ENCODE measurements at places on chromosomes 16 and 17.

DNA sequence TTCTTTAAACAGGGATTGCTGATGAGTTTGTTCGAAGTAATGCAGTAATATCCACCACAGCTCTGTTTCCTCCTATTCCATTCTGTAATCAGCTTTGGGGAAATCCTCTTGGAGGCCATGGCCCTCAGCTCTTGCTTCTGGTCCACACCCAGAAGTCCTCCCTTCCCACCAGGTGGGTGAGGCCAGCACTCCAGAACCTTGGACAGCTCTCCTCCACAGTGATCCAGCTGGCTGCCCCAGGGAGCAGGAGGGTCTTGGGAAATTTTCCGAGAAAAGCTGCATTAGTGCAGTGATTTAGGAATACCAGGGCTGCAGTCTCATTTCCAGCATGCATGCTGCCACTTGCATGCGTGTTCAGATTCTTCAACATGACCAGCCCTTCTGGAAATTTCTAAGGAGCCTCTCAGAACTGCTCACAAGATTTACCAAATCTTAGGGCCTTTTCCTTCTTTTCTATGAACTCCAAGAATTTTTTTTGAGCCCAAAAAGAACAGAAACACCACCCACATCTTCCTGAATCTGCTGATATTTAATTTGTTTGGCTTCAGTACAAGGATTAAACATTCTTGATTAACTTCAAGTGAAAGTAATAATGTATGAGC, 4.2 kb downstream of the SMPD3 start:
- peak; percentile 16 for DNase-seq

- DNase-seq = no peak
These were observed 378.0 kb upstream of the C16orf82 start for GRCh38 chr16:26688699-26689098.

GRCh38 chr16:23423496-23424049, 29.4 kb downstream of the COG7 start:
- no peak for DNase-seq

GRCh38 chr16:28042811-28043210, 20.7 kb downstream of the GSG1L start:
- no peak for DNase-seq

- DNase-seq = no peak
These were observed 4.2 kb downstream of the CDRT4 start for GRCh38 chr17:15462976-15463772.

- DNase-seq = peak; percentile 30
These were observed 11.6 kb upstream of the MARCHF10 start for GRCh38 chr17:62819511-62820221.

- DNase-seq = no peak
These were observed 186.0 kb upstream of the ZFHX3 start for GRCh38 chr16:73233846-73234424.

GRCh38 chr17:66200685-66201092, 8.8 kb upstream of the CEP112 start:
- DNase-seq = peak; percentile 65

Measured in suppressor macrophage treated with lipopolysaccharide for 4 hours (primary cell).